ENCODE measurements at places on chromosomes 16 and 17.

DNA sequence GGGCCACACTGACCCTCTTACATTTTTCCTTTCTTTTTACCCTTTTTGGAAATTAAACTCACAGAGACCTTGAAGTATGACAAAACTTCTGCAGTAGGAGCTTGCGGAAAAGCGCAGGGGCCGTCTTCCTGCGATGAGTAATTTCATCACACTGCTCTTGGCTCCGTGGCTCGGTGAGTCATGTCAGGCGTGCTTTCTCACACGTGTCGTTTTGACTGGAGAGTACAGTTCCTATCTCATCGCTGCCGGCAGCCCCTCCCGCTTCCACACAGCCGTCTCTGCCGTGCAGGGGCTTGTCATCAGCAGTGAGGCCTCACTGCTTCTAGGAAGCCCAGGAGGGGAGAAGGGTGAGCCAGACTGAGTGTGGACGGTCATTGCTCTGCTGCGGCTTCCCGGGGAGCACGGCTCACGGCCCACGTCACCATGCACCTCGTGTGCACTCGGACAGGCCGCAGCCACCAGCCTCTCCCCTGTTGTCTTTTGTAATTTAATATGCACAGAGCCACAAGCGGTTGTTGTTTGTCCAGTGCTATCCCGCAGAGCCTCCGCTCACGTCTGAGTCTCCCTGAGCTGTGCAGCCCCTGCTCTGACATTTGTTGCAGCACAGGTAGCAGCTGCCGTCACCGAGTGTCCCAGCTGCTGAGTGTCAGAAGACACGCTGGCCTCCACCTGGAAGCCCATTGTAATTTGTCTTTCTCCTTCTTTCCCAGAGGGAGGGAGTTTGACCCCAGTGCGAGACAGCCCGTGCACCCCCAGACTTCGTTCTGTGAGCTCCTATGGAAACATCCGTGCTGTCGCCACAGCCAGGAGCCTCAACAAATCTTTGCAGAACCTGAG, 99.4 kb upstream of the CHMP6 start:
- DNase-seq = peak; percentile 95

DNA sequence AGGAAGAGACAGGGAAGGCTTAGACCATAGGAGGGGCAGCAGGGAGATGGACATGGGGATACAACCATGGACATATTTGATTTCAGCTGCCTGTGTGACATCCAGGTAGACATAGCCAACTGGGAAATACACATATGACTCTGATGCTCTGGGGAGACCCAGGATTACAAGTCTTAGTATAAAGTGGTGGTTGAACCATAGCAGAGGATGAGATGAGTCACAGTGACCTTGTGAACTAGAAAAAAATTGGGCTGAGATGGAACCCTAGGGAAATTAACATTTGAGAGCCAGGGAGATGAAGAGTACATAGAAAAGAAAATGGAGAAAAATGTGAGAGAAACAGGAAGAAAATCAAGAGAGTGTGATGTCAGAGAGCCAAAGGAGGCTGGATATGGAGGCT, 10.2 kb downstream of the MARCHF10 start:
- no peak for DNase-seq

- DNase-seq = no peak
These were observed 388.0 kb upstream of the CA10 start for GRCh38 chr17:52546493-52546892.

DNA sequence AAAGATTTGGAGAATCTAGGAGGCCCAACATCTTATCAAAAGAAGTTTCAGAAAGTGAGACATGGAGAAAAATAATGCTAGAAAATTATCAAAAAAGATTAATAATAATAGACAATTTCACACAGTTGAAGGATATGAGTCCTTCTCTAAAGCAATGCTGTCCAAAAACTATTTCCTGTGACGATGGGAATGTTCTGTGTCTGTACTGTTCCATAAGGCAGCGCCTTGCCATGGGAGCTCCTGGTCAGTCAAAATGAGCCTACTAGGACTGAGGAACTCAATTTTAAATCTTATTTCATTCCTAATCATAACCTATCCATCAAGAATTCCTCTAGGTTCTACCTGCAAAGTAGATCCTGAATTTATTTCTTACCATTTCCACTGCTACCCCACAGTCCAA, 49.0 kb downstream of the CACNG1 start:
- DNase-seq = no peak

DNA sequence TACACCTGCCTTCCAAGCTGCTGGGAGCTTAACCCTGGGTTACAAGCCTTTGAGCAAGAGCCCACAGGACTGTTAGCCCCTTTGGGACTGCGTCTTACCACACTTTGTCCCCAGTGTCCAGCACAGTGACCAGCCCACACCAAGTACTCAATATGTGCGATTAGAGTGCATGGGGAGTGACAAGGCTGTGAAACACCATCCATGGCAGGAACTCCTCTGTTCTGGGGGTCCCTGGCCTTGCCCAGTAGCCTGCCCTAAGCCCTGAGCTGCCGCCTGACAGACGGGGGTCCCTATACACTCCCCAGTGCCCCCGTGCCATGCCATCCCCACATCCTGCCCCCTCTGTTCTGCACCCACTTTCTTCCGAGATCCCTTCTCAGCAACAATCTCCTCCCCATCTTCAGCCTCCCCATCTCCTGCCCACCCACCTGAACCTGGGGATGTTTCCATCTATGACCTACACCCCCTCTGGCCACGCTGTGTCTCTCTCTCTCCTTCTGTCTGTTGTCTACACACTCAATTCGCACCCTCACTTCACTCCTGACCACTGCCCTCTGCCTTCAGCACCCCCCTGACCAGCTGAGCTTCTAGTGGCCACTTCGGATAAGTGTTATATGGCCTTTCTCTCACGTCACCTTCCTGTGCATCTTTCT, 112.9 kb upstream of the SMURF2 start:
- DNase-seq = no peak

DNA sequence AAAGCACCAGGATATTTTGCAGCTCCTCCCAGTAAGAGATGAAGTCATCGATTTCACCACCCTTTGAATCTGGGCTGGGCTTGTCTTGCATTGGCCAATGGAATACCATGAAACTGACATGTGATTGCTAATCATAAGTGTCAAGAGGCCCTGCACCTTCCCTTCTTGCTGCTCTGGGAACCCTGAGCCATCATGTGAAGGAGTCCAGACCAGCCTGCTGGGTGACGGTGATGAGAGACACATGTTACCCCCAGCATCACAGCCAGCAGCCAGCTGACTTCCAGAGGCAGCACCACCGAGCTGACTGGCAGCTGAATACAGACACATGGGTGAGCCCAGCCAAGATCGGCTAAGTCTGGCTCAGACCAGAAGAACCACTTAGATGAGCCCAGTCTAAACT, 43.6 kb upstream of the CACNG4 start:
- no peak for DNase-seq

DNA sequence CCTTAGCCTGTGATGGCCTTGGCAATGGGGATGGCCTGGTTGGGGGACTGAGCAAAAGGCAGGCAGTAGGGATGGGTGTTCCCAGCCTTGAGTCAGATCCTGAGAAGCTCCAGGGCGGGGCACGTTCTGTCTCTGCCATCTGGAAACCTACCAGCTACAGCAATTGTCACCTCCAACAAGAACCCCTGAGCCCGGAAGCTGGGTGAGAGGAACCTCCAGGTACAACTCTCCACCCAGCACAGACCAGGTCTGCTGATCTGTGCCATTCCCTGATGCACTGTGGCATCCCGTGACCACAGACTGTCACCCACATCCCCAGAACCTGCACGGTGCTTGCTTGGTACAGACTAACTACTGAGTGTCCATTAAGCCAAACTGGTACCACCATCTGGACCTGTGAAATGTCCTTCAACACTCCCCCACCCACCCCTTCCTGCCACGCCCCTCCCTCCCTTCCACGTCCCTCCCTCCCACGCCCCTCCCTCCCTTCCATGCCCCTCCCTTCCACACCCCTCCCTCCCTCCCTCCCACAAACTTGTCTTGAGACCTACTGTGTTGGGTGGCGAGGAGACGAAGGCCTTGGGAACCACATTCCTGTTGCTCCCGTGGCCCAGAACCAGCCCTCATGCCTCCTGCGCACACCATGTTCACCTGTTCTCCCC, 16.6 kb downstream of the MYO15B start:
- DNase-seq = no peak

- DNase-seq = peak; percentile 91
These were observed 24.8 kb downstream of the RAD51D start for GRCh38 chr17:35094902-35095301.

DNA sequence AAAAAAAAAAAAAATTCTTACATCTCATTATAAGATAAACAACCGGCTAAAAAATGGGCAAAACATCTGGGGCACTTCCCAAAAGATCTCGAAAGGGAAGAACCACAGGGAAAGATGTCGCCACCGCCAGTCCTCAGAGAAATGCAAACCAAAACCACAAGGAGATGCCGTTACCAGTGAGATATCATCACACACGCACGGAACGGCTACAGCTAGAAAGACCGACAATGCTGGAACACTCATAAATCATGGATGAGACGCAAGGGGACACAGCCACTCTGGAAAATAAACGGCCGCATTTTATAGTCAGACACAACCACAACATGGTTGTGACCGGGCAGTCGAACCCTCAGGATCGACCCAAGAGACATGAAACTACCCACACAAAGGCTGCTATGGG, 24.5 kb downstream of the WDR45B start:
- no peak for DNase-seq

DNA sequence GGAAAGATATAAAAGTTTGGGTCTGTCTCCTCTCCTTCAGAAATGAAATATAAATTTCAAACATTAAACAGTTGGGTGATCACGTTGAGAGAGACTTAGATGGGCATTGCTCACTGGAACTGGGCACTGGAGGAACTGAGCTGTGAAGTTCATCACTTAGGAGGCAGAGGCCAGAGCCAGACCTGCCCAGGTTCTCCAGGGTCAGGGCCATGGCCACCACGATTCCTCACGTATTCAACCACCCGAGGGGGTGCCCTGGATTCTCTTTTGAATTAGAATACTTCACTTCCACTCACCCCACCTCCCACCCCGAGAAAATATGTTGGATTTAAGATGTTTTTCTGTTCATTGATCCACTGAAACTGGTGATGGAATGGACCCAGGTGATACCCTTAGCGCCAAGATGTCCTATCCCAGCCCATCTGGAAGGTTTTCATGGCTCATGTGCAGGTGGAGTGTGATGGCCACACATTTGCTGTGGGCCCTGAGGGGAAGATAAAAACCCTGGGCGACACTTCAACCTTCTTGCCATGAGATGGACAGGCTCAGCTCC, 6.1 kb downstream of the PRR29 start:
- DNase-seq = no peak

DNA sequence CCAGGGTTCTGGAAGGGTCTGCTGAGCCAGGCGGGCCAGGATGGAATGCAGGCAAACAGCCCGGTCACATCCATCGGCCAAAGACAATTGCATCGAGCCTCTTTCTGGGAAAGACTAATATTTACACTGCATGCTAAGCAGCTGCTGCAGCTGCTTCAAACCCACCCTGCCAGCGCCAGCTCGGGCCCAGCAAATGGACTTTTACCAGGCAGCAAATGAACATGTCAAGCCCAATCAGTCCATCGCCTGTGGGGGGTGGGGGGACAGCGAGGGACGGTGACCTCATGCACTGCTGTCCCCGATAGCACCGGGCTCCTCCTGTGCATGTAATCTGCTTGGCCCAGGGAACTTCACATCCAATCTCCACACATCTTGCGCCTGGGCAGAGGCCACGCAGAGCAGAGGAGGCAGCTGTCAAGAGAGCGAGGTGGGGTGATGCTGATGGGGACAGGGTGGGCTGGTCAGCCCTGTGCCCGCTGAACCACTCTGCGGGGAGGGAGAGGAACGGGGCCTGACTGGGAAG, 39.4 kb upstream of the CDH5 start:
- DNase-seq = no peak

- DNase-seq = no peak
These were observed 6.1 kb upstream of the DRC7 start for GRCh38 chr16:57688487-57688986.

GRCh38 chr16:57759541-57760356, 24.2 kb downstream of the KATNB1 start:
- no peak for DNase-seq

- no peak for DNase-seq
These were observed 31.0 kb downstream of the CTCF start for GRCh38 chr16:67593288-67593687.

DNA sequence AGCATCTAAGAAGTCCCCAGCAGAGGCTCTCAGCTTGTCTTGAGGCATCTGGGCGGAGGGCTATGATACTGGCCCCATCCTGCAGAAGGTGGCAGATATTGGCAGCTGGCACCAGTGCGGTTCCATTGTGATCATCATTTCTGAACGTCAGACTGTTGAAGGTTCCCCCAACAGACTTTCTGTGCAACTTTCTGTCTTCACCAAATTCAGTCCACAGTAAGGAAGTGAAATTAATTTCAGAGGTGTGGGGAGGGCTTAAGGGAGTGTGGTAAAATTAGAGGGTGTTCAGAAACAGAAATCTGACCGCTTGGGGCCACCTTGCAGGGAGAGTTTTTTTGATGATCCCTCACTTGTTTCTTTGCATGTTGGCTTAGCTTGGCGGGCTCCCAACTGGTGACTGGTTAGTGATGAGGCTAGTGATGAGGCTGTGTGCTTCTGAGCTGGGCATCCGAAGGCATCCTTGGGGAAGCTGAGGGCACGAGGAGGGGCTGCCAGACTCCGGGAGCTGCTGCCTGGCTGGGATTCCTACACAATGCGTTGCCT, at the start of gene CIITA:
TSS of gene CIITA (plus strand) at position 404 of the 543 bp plus-strand sequence. CDS start at position 533, 129 bp downstream.
- DNase-seq = peak; percentile 78

- DNase-seq = peak; percentile 79
These were observed at the start of gene HES7 for GRCh38 chr17:8123695-8124349. HES7 (minus strand) TSS chr17:8124106; CDS start chr17:8124084, 22 bp downstream.

DNA sequence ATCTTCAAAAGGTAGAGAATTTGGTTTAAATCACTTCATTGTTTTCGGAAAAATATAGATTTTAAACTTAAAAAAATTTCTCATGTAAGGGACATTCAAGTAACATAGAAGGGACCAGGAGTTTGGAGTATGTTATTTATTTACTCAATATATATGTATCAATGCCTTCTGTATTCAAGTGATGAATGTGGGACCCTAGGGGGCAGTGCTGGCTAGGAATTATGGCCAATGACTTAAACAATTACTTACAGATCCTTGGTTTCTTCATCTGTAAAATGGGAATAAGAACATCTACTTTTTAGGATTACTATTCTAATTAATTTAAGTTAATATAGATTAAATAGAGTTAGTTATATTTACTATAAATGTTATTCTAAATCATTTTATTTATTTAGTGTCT, 886.3 kb upstream of the RBFOX1 start:
- DNase-seq = peak; percentile 17

GRCh38 chr16:2473446-2473926, 1.4 kb upstream of the TBC1D24 start:
- peak; percentile 22 for DNase-seq
